ENCODE measurements at places on chromosomes 5 and 9.

- no peak for DNase-seq
Observed at GRCh38 chr5:56429110-56429561, 196.0 kb upstream of the ANKRD55 start.

- no peak for DNase-seq
Observed at GRCh38 chr9:79630521-79631403, 59.0 kb downstream of the TLE4 start.

GRCh38 chr5:77849308-77849900 is 73.3 kb upstream of the TBCA start:
- no peak for DNase-seq

DNA sequence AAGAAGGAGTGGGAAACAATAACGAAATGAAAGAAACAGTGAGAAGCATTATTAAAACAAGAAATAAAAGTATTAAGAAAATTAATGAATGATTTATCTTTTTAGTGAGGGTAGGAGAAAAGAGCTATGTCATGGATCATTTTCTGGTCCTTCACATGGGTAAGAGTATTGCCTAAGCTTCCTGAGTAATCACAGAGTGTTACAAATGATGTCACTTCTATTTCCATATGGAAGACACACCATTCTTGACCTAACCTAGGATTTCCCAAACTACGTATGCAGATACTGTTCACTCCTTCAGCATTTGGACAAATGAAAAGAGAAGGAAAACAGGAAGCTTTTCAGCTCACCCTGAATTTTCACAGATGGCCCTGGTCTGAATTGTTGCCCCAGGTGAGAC is 3.3 kb upstream of the TSLP start:
- DNase-seq: no peak

GRCh38 chr5:135565725-135566421 is 12.9 kb downstream of the CXCL14 start:
- DNase-seq: peak; percentile 65
